ENCODE measurements at places on chromosomes 3 and 15. TPM values are rescaled to one million over a fixed set of nuclear protein-coding genes. Genes with fewer than 3 reads are reported as not detected.

TMIE gene
- total RNA-seq: 0.25 TPM

- DNase-seq: no peak
Measured at GRCh38 chr3:30353711-30354467, 252.5 kb upstream of the TGFBR2 start.

DNA sequence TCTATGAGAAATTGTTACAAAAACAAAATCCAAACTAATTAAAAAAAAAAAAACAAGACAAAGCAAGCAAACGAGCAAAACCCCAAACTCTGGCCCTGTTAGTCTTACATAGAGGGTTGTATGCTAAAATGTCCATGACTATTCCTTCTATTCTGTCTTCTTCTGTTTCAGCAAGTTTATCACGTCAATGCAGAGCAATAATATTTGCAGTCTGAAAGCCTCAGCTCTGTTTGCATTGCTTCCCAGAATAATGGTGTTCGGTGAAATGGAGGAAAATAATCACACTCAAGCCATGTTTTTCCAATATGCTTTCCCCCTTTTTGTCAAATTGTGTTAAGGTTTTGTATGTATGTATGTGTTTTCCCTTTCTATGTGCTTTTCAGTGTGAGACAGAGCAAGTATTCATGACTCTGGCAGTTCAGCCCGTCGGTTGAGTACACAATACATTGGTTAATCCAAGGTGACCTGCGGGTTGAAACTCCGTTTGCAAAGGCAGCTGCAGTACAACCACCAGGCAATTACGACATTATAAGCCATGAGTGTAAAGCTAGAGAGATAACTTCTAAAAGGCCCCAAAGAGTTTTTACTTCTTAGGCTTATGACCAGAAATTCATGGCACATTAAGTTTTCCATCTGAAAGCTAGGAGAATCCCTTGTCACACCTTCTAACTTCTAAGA, 34.9 kb upstream of the MAGI1 start:
- peak; percentile 13 for DNase-seq

DNA sequence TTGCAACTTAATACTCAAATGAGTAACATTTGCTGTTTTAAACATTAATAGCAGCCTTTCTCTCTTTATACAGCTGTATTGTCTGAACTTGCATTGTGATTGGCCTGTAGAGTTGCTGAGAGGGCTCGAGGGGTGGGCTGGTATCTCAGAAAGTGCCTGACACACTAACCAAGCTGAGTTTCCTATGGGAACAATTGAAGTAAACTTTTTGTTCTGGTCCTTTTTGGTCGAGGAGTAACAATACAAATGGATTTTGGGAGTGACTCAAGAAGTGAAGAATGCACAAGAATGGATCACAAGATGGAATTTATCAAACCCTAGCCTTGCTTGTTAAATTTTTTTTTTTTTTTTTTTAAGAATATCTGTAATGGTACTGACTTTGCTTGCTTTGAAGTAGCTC, 40.3 kb downstream of the CTNNB1 start:
- DNase-seq: no peak

- no peak for DNase-seq
Measured at GRCh38 chr3:131081224-131081623, 54.5 kb downstream of the NEK11 start.

DNA sequence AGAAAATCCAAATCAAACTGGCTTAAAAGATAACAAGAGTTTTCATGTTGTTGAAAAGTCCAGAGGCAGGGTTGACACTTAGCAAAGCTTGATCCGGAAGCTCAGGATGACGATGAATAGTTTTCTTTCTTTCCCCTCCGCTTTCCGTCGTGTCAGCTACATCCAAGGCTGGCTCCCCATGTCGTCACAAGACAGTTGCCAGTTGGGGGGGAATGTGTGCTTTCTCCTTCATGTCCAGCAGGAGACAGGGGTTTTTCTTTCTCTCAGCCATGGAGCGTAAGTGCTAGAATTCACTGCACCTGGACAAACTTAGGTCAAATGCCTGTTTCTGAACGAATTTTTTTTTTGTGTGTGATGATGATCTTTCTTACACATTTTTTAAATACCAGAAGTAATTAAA, 273.8 kb upstream of the RGMA start:
- DNase-seq: no peak

DNA sequence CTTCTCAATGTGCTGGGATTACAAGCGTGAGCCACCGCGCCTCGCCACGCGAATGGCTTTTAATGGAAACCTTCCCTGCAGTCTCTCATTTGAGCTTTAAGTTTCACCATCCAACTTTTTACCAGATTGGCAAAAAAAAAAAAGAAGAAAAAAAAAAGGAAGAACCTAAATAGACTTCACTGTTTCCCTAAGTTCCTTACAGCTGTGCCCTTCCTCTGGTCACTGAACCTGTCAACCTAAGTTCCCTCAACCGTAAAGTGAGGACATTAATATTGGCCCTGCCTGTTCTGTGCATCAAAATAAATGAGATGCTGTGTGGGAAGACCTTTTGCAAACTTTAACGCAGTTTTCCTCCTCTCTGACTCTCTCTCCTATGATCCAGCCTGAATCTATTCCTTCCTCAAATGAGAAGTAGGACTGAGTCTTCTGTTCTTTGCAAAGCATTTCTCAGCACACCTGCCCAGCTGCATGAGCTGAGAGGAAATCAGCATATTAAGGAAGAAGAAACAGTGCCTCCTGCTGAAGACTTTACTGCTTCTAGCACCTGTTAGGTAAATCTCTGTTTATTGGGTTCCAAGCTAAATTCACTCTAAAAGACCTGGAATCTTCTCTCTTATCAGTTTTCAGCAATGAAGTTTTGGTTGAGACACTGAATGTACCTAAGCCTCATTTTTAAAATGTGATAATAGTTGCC, 99.6 kb upstream of the ETV5 start:
- DNase-seq: peak; percentile 19

GRCh38 chr3:23198801-23199200, 4.3 kb upstream of the UBE2E2 start:
- DNase-seq: no peak

GRCh38 chr15:20106026-20106425, 435.6 kb downstream of the GOLGA6L6 start:
- no peak for DNase-seq

- DNase-seq: no peak
Measured at GRCh38 chr3:49626101-49626581, 48.0 kb upstream of the APEH start.

All from renal cortical epithelial cell (primary cell).